ENCODE measurements at places on chromosomes 2 and 18.

GRCh38 chr2:121387591-121388325 is 102.8 kb upstream of the TFCP2L1 start:
- DNase-seq = no peak

DNA sequence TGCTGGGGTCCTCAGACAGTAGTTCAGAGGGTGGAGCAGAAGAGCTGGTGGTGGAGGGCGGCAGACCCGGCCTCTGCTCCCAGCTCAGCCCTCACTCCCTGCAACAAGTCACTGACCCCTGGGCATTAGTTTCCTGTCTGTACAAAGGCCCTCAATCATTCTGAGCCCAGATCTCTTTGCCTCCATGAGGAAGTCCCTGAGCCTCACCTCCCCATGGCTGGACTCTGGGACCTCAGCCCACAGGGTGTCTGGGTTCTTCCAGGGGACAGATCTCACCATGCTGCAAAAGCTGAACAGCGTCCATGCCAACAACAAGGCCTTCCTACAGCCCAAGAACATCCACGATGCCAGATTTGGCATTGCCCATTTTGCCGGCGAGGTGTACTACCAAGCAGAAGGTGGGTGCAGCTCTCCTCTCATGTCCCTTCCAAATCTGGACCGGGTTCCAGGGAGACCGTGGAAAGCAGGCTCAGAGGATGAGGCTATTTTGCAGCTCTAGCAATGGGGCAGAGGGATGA is 49.1 kb downstream of the MYO7B start:
- DNase-seq = no peak

GRCh38 chr2:42828487-42829425 is 36.4 kb upstream of the HAAO start:
- peak; percentile 53 for DNase-seq

GRCh38 chr18:73835039-73835438 is 312.6 kb downstream of the FBXO15 start:
- DNase-seq = no peak

DNA sequence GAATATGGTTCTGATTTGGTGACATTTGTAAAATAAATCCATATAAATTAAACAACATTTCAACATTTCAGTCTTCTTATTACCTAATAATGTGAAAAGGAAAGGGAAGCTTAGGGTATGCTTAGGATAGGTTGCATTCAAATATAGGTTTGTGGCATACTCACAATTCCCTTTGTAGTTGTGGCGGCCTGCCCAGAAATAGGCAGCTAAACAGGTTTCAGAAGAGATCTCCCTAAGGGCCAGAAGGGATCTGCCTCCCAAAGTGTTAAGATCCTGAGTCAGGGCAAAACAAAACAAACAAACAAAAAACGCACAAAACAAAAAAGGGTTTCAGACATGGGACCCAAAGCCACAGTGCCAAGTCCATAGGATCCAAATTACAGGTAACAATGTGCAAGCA is 41.4 kb upstream of the TCF7L1 start:
- DNase-seq = no peak
